ENCODE measurements at places on chromosomes 13 and 19. TPM values are rescaled to one million over a fixed set of nuclear protein-coding genes. Genes with fewer than 3 reads are reported as not detected.

GRCh38 chr13:97600458-97601075 lies 166.6 kb downstream of the RAP2A start:
- no peak for DNase-seq

DNA sequence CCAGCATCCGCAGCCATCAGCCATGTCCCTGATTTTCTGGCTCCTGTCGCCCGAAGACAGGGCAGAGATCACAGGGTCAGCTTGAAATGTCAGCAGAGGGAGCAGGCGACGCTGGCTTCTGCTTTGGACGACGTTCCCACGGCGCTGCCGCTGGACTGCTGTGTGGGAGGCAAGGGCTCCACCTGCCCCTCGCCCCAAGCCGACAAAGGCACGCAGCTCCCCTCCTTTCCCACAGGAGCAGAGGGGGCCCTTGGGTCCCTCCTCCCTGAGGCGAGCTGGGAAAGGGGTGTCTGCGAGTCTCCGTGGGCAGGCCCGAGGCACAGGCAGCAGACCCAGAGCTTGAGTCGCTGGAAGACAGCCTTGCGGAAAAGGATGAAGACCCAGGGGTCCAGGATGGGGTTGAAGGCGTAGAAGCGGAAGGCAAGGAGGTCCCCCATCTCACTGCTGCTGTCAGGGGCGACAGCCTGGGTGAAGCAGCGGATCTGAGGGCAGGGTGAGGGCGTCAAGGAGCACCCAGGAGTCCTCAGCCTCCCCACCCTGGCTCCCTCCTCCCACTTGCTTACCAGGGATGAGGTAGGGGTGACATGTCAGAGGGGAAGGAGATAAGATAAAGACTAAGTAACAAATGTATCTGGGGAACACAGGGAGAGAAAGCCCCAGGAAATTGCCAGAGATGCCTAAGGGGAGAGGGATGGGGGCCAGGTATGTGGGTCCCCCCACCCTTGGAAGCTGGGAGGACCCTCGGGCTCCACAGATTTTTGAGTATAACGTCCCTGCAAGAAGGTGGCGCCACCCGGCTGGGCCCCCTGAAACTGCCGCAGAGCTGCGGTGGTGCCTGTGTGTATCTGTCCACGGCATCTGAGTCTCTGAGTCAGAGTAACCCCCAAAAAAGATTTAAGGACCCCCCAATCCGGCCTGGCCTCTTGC lies 3.4 kb downstream of the PTGIR start:
- no peak for DNase-seq

- no peak for DNase-seq
Observed at GRCh38 chr13:32894589-32895001, 121.6 kb upstream of the KL start.

DNA sequence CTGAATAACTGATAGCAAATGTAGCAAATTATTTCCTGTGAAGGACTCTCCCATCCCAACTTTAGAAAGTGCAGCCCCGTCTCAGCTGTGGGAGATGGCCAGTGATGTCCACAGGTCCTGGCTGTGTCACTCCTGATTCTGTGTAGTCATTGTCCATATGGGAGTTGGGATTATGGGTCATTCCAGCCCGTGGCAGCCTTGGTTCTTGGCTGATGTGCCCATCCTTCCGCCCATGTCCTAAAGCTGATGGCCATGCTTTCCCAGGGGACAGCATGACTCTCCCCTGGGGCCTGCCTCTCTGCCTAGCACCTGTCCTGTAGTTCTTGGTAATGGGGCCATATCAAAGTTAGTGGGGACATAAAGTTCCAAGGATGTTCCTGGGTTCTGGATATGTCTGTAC lies 43.9 kb upstream of the C1QTNF9 start:
- no peak for DNase-seq

GRCh38 chr13:64985075-64985474 lies 2245.1 kb downstream of the PCDH9 start:
- DNase-seq: no peak

DNA sequence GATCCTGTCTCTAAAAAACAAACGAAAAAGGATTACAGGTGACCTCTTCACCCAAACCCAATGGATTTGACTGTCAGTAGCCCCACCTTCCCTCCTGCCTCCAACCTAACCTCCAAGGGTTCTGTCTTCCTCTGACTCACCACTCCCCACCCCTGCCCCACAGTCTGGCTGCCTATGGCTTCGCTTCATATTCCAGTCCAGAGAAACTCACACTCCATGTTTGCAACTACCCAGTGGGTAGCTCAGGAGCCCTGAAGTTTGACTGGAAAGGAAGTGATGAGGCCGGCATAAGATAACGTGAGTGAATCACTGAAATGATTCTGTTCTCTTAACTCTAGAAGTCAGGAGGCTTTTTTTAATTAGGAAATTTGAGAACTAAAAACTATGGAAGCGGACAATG lies 303.9 kb downstream of the FOXO1 start:
- no peak for DNase-seq

- DNase-seq: peak; percentile 67
Observed at GRCh38 chr13:65913173-65913572, 1317.0 kb downstream of the PCDH9 start.

DNA sequence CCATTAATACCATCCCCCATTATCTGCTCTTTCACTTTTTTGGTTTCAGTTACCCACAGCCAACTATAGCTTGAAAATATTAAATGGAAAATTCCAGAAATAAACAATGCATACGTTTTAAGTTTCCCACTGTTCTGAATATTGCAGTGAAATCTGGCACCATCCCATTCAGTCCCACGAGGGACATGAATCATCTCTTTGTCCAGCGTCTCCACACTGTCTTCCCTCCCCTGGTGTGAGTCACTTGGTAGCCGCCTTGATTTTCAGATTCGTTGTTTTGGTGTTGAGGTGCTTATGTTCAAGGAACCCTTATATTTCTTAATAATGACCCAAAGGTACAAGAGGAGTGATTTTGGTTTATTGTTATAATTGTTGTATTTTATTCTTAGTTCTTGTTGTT lies 246.1 kb downstream of the DCT start:
- peak; percentile 36 for DNase-seq

GRCh38 chr13:110646442-110647364 lies 31.4 kb downstream of the NAXD start:
- DNase-seq: no peak

- DNase-seq: no peak
Observed at GRCh38 chr19:2477141-2477710, 1.3 kb downstream of the GADD45B start.

DNA sequence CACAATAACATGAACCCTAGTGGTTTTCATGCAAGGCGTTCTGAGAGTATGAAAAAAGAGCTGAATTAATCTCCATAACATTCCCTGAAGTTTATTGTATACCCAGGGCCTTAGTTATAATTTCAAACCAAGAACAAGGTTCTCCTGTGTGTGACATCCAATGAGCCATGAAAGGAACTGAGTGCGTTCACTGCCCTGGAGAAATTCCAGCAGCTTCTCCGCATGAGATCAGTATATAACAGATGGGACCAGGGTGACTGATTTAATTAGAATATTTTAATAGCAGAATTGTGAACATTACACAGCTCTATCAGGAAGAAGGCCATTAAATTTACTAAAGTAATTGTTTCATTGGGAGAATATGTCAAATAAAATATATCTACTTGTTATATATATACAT lies 1190.5 kb upstream of the SLC10A2 start:
- no peak for DNase-seq

- no peak for DNase-seq
Observed at GRCh38 chr19:48510421-48511268, 990 bp downstream of the LMTK3 start.

DNA sequence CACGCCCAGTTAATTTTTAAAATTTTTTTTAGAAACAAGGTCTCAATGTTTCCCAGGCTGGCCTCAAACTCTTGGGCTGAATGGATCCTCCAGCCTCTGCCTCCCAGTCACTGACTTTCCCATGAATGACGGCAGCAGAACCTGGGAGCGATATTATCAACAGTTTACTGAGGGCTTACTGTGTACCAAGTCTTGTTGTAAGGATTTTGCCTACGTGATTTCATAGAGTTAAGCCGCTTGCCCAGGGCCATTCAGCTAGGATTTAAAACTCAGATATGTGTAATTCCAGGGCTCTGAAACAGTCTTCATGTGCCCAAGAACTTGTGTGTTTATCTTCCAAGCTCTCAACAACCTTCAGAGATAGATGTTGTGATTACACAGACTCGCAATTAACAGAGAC lies 6.0 kb upstream of the KXD1 start:
- DNase-seq: no peak

- no peak for DNase-seq
Observed at GRCh38 chr19:35522745-35523327, 5.3 kb downstream of the SBSN start.

DNA sequence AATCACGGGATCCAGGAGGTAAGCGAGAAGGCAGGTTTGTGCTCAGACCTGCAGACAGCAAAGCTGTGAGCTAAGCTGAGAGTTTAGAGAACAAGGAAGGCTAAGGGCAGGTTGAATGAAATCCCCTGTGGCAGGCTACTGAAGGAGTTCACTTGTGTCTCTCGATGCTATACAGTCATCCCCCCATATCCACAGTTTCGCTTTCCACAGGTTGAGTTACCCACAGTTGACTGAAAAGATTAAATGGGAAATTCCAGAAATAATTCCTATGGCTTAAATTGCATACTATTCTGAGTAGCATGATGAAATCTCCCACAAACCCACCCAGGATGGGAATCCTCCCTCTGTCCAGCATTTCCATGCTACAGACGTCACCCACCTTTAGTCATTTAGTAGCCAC lies 49.6 kb downstream of the ABCC4 start:
- DNase-seq: no peak

Gene C5AR1
- polyA plus RNA-seq: 1.6 TPM

Gene SYMPK
- polyA plus RNA-seq: 34.5 TPM

Gene MADCAM1
- 7.4 TPM for polyA plus RNA-seq

Gene SERPINE3
- polyA plus RNA-seq: 0.77 TPM

Gene NPAS1
- 1.3 TPM for polyA plus RNA-seq

Gene SSC5D
- 17.3 TPM for polyA plus RNA-seq

Gene KLK12
- not detected for polyA plus RNA-seq
